T-helper 17 cell (primary cell): ENCODE measurements at places on chromosomes 6 and 20. TPM values are rescaled to one million over a fixed set of nuclear protein-coding genes. Genes with fewer than 3 reads are reported as not detected.
A peak's percentile ranks its signal among the peaks of the same experiment; 100 is the strongest.

ESR1 gene
- total RNA-seq, result 2.4 TPM

GRCh38 chr6:124356276-124356810, 552.7 kb downstream of the NKAIN2 start:
- no peaks in the 10 kb centered on the region for H3K36me3 ChIP-seq
- DNase-seq, result no peak
- H3K4me1 ChIP-seq, result no peaks in the 10 kb centered on the region
- no peaks in the 10 kb centered on the region for H3K27me3 ChIP-seq
- no peak overlapping the region for H3K27ac ChIP-seq

DCBLD1 gene
- 1.8 TPM for total RNA-seq

GRCh38 chr6:18693881-18694280, 306.7 kb downstream of the RNF144B start:
- no peak for DNase-seq
- no peak overlapping the region for H3K27ac ChIP-seq
- H3K36me3 ChIP-seq, result no peaks in the 10 kb centered on the region
- H3K4me1 ChIP-seq, result no peaks in the 10 kb centered on the region

BNIP5 gene
- not detected for total RNA-seq

DNA sequence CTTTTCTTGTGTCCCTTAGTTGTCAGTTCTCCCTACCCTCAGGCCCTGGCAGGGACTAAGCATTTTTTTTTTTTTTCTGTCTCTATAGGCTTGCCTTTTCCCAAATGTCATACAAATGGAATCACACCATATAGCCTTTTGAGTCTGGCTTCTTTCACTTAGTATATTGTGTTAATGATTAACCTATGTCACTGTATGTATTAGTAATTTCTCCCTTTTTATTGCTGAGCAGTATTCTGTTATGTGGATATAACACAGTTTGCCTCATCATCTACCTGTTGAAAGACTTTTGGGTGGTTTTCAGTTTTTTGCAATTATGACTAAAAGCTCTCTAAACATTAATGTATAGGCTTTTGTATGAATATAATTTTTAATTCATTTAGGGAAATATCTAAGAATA, 16.0 kb upstream of the FBXO30 start:
- no peaks in the 10 kb centered on the region for H3K4me1 ChIP-seq
- H3K27ac ChIP-seq, result no peak overlapping the region
- H3K4me3 ChIP-seq, result no peak overlapping the region
- H3K27me3 ChIP-seq, result no peaks in the 10 kb centered on the region
- H3K36me3 ChIP-seq, result no peaks in the 10 kb centered on the region

- H3K27me3 ChIP-seq, result no peaks in the 10 kb centered on the region
- no peaks in the 10 kb centered on the region for H3K36me3 ChIP-seq
Measured at GRCh38 chr6:10720265-10720959, 2.5 kb upstream of the TMEM14C start.

PRKN gene
- total RNA-seq, result 8.3 TPM

TFAP2D gene
- total RNA-seq, result not detected

DNA sequence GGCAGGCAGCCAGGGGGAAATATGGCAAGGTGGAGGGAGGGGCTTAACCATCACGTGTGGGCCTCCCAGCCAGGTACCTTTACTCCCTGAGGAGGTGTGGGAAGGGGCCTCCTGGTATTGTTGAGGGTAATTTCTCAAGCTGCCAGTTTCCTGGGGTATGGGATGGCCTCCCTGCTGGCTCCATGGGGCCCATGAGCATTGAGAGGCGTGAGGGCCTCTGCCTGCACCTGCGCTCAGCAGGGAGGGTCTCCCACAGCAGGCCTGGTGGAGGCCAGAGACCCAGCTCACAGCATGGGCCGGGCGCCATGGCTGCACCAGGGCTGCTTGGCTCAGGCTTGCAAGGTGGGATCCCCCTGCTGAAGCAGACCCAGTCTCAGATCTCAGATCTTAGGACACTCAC, 113.0 kb downstream of the GRM4 start:
- DNase-seq, result no peak
- H3K4me1 ChIP-seq, result peaks cover 8% of the 10 kb centered on the region
- peaks cover 12% of the 10 kb centered on the region for H3K36me3 ChIP-seq
- peaks cover 43% of the 10 kb centered on the region for H3K27me3 ChIP-seq
- no peak overlapping the region for H3K4me3 ChIP-seq

KCNK5 gene
- total RNA-seq, result 0.87 TPM

CFAP61 gene
- total RNA-seq, result not detected

TJAP1 gene
- total RNA-seq, result 33.2 TPM

TRIM31 gene
- not detected for total RNA-seq

DNA sequence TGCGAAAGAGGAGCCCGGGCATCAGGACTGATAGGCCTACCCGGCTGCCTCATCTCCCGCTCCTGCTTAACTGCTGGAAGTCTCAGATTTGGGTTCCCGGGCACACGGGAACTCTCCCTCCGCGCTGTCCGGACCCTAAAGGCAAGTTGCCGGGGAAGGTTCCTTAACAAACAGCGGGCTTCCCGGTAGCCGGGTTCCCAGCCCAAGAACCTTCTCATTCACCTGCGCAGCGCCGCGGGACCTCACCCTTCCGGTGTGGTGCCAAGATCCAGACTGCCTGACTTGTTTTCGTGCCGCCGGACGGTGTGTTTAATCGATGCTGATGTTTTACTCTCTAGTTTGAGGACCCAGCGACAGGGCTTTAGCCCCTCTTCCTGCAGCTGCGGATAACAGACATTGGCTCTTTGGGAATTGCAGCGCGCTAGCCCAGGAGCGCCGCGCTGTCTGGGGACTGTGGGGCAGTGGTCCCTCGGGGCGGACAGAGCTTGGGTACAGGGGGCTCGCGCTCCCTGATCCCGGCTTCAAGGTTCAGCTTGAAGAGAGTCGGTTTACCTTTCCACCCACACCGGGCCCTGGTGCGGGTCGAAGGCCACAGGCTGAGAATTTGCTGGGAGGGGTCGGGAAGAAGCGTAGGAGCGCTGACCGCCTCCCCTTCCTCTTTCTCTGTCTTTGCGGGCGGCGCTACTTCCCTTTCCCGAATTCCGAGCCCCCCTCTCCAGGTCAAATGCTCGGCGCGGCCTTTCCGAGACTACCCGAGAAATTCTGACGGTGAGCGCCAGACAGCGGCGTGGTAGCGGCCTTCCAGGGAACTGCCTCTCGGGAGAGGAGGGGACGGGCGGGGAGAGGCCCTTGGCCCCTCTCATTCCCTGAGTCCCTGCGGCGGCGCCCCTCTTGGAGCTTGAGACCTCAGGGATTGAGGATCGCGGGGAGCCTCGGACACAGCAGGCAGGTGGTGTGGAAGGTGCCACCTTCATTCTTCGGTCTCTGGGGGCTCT, 17.2 kb downstream of the ABT1 start:
- peak overlapping the region; percentile 79 for H3K4me3 ChIP-seq
- peaks cover 38% of the 10 kb centered on the region for H3K27me3 ChIP-seq
- H3K27ac ChIP-seq, result peak overlapping the region; percentile 79
- peaks cover 9% of the 10 kb centered on the region for H3K4me1 ChIP-seq
- no peak for DNase-seq

GRIK2 gene
- not detected for total RNA-seq

GRCh38 chr20:59325142-59325523, 24.7 kb downstream of the EDN3 start:
- H3K4me1 ChIP-seq, result peaks cover 2% of the 10 kb centered on the region

TGM3 gene
- not detected for total RNA-seq

- H3K4me3 ChIP-seq, result no peak overlapping the region
- no peak overlapping the region for H3K27ac ChIP-seq
Measured at GRCh38 chr20:34249291-34249690, 8.1 kb downstream of the ASIP start.

RIMS1 gene
- not detected for total RNA-seq

ABHD16B gene
- not detected for total RNA-seq

- no peaks in the 10 kb centered on the region for H3K27me3 ChIP-seq
- no peak overlapping the region for H3K4me3 ChIP-seq
- H3K27ac ChIP-seq, result no peak overlapping the region
- no peaks in the 10 kb centered on the region for H3K4me1 ChIP-seq
- peaks cover 4% of the 10 kb centered on the region for H3K36me3 ChIP-seq
Measured at GRCh38 chr6:56477241-56477640, 165.4 kb downstream of the DST start.

DNA sequence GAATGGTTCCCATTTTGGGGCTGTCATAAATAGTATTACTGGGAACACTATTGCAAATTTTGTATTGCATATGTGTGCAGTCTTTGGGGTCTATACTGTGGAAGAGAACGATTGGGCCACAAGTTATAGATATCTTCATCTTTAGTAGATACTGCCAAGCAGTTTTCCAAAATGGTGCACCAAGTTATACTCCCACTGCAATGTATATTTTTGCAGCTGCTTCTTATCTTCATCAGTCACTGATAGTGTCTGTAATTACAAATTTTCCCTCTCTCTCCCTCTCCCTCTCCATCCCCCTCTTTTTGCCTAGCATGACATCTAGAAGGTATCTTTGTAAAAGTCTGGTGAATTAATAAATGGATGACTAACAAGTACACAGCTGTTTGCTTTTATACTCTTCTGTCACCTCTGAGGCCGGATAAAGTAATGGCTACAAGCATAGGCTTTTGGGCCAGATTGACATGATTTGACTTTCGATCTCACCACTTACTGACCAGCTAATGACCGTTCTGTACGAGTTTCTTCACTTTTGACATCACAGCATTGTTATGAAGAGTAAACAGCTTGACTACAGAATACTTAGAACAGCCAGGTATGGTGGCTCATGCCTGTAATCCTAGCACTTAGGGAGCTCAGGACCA, 113.3 kb upstream of the SLC2A12 start:
- no peaks in the 10 kb centered on the region for H3K27me3 ChIP-seq
- no peak overlapping the region for H3K4me3 ChIP-seq
- peaks cover 6% of the 10 kb centered on the region for H3K36me3 ChIP-seq
- peaks cover 4% of the 10 kb centered on the region for H3K4me1 ChIP-seq
- no peak overlapping the region for H3K27ac ChIP-seq

GRCh38 chr6:144617191-144617590, 332.1 kb downstream of the UTRN start:
- H3K36me3 ChIP-seq, result no peaks in the 10 kb centered on the region
- H3K27me3 ChIP-seq, result no peaks in the 10 kb centered on the region
- no peak overlapping the region for H3K27ac ChIP-seq
- DNase-seq, result no peak
- peaks cover 33% of the 10 kb centered on the region for H3K4me1 ChIP-seq

GRCh38 chr6:11353921-11354389, 121.5 kb upstream of the NEDD9 start:
- H3K27me3 ChIP-seq, result no peaks in the 10 kb centered on the region
- DNase-seq, result no peak
- peaks cover 8% of the 10 kb centered on the region for H3K36me3 ChIP-seq
- peak overlapping the region; percentile 80 for H3K27ac ChIP-seq

GRCh38 chr6:155173488-155173887, 90.3 kb upstream of the CLDN20 start:
- no peak overlapping the region for H3K4me3 ChIP-seq
- H3K36me3 ChIP-seq, result no peaks in the 10 kb centered on the region
- H3K4me1 ChIP-seq, result peaks cover 22% of the 10 kb centered on the region
- DNase-seq, result no peak

CPXM1 gene
- total RNA-seq, result 0.12 TPM

GRCh38 chr6:107400616-107401147, 58.7 kb downstream of the PDSS2 start:
- H3K4me3 ChIP-seq, result no peak overlapping the region
- no peaks in the 10 kb centered on the region for H3K36me3 ChIP-seq
- no peak overlapping the region for H3K27ac ChIP-seq
- DNase-seq, result no peak
- H3K4me1 ChIP-seq, result no peaks in the 10 kb centered on the region

GRCh38 chr6:4100655-4101054, 21.7 kb upstream of the FAM217A start:
- H3K4me1 ChIP-seq, result no peaks in the 10 kb centered on the region
- H3K36me3 ChIP-seq, result no peaks in the 10 kb centered on the region
- no peak for DNase-seq
- no peak overlapping the region for H3K27ac ChIP-seq
- H3K4me3 ChIP-seq, result no peak overlapping the region

HFE gene
- 1.2 TPM for total RNA-seq

- no peak overlapping the region for H3K4me3 ChIP-seq
- peaks cover 2% of the 10 kb centered on the region for H3K36me3 ChIP-seq
- peaks cover 11% of the 10 kb centered on the region for H3K27me3 ChIP-seq
- DNase-seq, result no peak
Measured at GRCh38 chr6:155041741-155042279, 46.7 kb downstream of the TIAM2 start.

DNA sequence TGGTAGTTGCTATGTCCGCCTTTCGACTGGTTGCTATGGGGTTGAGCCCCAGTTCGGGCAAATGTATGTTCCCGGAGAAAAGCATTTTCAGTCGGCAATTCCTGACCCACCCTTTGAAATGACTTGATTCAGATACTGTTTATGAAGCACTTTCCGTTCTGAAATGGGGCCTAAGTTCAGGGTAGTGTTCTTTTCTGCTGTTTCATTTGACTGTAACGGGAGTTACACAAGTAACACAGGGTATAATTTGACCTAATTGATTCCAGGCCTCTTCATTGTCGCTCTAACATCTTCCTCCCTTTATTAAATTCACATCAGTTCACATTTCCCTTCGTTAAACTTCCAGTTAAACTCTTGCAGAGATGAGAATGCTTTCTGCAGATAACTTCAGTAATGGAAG, 85.5 kb downstream of the BMP6 start:
- no peaks in the 10 kb centered on the region for H3K4me1 ChIP-seq
- H3K27ac ChIP-seq, result no peak overlapping the region
- no peak overlapping the region for H3K4me3 ChIP-seq
- no peak for DNase-seq
- H3K27me3 ChIP-seq, result peaks cover 31% of the 10 kb centered on the region

DNA sequence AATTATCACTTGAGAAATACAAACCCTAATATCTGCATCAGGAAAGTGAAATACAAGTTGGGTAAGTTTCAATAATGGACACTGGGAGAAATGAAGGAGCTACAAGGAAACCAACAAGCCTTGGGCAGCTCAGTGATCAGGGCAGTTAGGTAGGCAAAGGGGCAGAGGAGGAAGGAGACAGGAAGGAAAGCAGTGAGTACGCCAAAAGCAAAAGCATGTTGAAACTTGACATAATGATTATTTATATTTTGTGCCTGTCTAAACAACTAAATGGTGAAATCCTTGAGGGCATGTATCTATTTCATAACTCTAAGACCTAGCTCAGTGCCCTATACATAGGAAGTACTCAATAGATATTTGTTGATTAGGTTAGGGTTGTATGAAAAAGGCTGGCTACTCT, 23.3 kb downstream of the PXT1 start:
- peaks cover 18% of the 10 kb centered on the region for H3K4me1 ChIP-seq
- H3K27me3 ChIP-seq, result peaks cover 6% of the 10 kb centered on the region
- H3K4me3 ChIP-seq, result no peak overlapping the region

DNA sequence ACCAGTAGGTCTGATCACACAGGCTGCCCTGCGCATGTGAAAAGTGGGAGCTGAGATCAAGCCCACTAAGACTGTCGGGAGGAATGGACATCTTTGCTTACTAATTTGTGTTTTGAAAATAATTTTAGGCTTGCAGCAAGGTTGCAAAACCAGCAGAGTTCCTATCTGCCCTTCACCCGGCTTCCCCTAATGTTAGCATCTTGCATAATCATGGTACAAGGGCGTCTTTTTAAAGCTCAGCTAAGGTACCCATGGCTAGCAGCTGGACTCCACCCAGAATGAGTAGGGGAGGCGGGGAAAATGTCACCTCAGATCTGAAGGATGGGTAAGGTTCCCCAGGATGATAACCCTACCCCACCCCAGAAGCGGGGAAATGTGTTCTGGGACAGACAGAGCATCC, 25.3 kb upstream of the BMP7 start:
- no peak overlapping the region for H3K27ac ChIP-seq
- H3K4me3 ChIP-seq, result no peak overlapping the region
- DNase-seq, result no peak
- H3K27me3 ChIP-seq, result peaks cover 74% of the 10 kb centered on the region
- no peaks in the 10 kb centered on the region for H3K4me1 ChIP-seq

FAM83C gene
- total RNA-seq, result not detected
